Omental fat pad (tissue), 4 donors: ENCODE measurements at places on chromosomes 4 and X.

DNA sequence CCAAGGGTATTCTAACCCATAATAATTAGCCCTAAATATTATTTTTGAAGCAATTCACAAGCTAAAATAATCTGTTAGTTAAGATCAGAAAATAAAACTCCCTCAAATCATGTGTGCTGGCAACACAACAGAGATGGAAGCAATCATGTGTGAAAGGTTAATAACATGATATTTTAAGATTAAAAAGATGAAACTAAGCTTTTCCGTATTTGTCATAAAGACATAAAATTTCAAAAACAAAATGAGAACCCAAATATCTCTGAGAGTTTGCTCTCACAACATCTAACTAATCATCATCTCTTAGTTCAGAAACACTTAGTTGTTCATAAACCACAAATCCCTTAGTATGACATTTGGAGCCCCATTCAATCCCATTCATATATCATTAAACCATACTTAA, 749.1 kb downstream of the CCSER1 start:
- DNase-seq = no peak

DNA sequence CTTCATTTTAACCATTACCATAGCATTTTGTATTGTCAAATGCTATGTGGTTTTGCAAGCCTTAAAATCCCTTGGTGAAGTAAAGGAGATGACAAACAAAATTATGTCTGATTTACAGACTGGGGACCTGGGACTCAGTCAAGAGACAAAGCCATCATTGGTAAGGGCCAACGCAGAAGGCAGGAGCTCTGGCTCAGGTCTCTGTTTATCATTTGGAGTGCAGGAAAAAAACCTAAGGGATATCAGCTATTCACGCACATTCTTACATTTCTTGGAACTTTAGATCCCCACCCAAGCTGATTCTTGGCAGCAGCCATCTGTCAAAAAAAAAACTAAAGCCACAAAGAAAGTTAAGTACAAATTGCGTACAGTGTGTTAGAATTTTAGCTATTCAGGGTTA, 731.9 kb downstream of the STPG2 start:
- DNase-seq = no peak

DNA sequence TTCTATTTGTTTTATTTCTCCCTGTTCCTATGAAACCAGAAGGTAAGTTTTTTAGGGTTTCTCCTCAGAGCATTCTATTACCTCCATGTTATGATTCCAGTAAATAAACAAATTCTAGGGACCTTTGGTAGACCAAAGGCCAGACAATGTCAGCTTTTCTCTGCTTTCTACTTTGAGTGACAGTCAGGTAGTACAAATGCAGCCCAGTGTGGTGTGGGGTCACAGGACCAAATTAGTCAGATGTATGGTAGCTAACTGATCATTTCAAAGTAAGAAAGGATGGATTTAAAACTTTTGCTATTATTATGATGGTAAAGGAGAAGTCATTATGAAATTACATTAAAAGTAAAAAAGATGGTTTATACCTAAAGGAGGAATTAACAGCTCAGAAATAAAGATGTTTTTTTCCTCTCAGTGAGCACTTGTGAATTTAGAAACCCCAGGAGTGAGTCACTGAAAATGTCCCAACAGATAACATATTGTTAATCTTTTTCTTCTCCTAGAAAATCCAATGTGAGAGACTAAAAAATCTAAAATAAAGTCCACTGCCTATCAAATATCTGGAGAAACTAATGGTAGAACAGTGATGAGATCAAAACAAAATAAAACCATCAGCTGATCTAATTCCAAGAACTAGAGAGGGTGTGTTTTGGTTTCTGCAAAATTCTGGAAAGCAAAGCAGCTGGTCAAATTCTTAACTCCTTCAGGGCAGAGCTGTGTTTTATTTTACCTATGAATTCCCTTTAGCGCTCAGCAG, 16.6 kb upstream of the KLHL2 start:
- no peak for DNase-seq

DNA sequence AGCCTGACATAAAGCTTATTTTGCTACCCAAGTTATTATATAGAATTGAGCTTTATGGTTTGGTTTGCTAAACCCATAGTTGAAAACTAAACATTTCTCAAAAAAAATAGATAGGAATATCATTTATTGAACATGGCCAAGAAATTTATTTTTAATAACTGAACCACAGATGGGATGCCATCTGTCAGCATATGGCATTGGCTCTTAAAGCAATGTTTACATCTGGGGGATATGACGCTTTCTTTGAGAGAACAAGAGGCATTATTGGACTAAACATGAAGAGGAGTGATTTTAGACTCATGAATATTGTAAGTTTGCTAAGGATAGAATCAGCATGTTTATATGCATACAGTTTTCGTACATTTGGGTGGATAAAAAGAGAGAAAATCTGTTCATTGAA, 132.6 kb upstream of the SLIT2 start:
- DNase-seq = no peak

GRCh38 chrX:73850124-73851013, 287.4 kb downstream of the CHIC1 start:
- DNase-seq = no peak

- DNase-seq = no peak
Measured at GRCh38 chrX:2398064-2398656, 102.6 kb downstream of the DHRSX start.
